Stimulated activated CD8-positive, alpha-beta memory T cell treated with anti-CD3 and anti-CD28 coated beads, Interleukin-15, amount 100 ng/mL, for 4 hours (primary cell): ENCODE measurements at places on chromosomes 5 and 9.

GRCh38 chr9:21684831-21685362 lies 117.5 kb upstream of the MTAP start:
- DNase-seq: peak; percentile 46

GRCh38 chr9:133716564-133717112 lies 21.5 kb downstream of the SARDH start:
- no peak for DNase-seq

DNA sequence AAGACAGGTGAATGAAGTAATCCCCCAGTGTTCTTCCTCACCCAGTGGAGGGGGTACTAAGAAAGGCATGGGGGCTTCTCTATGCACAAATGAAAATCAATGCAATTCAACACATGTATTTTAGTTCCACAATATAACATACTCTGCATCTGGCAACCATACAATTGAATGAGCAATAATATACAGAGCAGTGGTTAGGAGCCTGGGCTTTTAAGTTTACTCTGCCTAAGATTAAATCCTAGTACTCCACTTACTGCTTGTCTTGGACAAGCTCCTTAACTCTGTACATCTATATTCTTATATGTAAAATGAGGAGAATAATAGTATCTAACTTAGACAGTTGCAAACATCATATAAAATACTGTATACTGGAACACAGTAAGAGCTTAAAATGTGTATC lies 195.4 kb upstream of the TRIM32 start:
- no peak for DNase-seq

DNA sequence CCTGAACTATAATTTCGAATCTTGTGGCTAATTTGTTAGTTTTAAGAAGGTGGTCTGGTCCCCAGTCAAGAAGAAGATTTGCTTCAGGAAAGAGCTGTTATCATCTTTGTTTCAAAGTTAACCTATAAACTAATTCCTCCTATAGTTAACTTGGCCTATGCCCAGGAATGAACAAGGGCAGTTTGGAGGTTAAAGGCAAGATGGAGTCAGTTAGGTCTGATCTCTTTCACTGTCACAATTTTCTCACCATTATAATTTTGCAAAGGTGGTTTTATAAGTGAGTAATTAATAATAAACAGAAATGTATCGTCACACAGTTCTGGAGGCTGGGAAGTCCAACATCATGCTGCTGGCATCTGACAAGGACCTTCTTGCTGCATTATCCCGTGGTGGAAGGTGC lies 238.6 kb downstream of the PIK3R1 start:
- DNase-seq: no peak

DNA sequence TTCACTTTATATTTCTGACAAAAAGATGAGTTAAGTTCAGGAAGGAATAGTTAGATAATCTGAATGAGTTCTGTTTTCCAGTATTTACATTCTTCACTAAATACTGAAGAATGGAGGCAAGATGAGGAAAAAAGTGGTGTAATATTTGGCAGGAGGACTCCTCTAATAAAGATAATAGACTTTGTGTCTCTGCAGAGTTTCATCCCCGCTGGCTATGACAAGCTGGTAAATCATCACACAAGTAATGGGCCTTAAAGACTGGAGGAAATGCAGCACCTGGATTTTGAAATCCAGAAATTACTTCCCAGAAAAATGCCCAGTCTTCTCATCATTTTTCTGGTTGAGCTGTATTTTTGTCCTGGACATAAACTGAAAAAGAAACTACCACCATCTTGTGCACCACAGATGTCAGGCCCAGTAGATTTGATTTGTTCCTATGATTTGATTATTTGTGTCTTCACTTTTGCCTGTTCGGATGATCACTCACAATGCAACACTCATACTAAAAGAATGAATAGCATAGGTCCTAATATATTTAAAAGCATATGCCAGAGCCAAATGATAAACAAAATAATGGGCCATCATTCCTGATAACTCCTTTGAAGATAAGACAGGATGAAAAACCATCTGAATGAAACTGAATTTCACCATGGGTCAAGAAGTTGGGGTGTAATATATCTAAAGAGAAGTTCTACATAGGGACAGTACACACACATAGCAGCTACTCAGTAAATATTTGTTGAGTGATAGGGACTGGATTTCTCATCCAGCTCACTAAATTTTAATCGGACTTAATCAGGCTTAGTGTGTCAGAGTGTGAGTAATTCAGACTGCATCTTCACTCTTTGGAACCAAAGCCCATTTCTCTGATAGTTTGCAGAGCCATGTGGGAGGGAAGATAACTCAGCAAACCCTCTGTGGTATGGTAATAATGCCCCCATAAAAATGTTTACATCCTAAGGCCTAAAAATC lies 200.5 kb downstream of the HINT1 start:
- DNase-seq: no peak

- DNase-seq: no peak
Measured at GRCh38 chr5:107218457-107219193, 452.1 kb downstream of the EFNA5 start.
